Effector memory CD8-positive, alpha-beta T cell (primary cell): ENCODE measurements at places on chromosomes 1 and 21.

GRCh38 chr1:195939844-195940243 lies 668.4 kb downstream of the KCNT2 start:
- DNase-seq = no peak

DNA sequence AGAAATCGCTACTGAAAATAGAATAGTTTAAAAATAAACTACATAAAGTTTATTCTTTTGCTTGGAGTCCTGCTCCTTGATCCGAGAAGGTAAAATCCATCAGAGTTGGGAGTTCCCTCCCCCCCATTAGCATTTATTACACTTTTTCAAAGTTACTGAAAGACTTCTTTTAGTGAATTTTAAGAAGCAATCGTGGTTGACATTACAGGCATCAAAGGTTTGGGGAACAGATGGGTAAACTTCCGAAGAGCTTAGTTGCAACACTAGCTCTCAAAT lies 31.0 kb upstream of the NFIA start:
- no peak for DNase-seq

DNA sequence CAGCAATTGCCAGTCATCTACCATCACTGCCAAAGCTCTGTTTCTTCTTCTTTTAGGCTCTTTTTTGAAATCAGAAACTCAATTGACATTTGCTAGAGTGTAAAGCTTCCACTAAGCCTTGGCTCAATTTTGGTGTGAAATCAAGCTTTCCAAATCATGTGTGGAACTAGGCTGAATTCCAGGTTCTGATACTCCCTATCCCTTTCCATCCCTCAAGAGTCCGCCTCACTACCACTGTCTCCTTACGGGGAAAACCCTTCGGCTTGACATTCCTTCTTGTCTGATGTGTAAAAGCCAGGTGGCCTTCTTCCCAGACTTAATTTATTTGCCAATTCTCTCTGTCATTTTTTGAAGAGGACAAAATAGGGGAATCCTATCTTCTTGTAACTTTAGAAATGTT lies 47.2 kb upstream of the PRMT6 start:
- no peak for DNase-seq

DNA sequence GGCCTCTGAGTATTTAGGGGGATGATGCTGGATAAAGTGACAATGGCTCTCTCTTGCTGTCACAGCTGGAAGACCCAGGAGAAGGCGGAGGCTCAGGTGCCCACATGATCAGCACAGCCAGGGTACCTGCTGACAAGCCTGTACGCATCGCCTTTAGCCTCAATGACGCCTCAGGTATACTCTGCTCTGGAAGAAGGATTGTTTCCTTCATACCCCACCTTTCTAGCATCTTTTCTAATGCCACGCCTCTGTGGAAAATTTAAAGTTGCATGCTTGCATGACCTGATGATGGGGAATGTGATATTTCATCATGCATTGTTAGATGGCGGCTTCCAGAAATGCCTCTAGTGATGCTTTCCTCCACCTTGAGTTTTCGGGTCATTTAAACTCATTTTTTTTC lies 2.8 kb downstream of the MAP3K7CL start:
- DNase-seq = no peak

DNA sequence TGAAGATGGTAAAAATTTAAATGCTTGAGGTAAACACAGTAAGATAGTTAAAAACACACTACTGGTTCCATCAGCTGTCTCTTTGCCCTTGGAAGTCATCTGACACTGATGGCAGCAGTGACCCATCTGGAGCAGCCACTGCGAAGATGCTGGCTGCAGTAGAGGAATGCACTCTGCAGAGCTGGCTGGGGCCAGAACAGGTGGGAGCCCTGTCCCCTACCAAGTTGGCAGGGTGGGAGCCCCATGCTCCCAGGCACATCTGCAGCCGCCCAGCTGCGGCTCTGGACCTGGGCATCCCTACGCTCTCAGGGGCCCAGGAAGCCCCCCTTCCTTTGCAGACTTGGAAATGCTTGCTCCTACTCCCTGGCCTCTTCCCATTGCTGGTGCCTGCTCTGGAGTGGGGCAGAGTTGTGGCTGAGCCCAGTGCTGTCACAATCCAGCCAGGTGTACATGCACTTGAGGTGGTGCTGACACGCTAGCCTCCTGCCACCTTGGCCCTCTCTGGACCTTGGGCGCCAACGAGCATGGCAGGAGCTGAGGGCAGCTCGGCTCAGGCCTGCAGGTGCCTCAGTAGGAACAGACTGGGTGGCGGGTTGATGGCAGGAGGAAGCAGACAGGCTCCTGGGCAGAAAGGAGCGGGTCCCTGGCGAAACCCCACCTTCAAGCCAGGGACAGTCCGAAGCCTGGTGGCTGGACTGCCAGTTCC lies 227.0 kb downstream of the FGGY start:
- no peak for DNase-seq

- DNase-seq = no peak
Observed at GRCh38 chr1:66095190-66095589, 302.5 kb downstream of the PDE4B start.

DNA sequence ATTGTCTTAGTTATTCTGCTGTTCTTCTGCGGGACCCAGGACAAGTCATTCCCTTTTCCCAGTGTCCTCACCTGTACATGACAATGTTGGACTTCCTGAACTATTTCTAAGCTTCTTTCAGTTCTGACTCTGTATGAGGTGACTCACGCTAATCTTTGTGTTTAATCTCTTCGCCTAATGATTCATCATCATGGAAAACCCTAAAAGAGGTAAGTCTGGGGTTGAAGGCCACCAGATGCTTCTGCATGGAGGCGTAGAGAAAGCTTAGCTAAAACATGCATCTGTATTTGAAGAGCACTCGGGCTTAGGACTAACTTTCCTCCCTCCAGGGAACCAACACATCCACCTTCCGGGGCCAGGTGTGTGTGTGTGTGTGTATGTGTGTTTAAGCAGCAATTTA lies 7.4 kb downstream of the SPRR5 start:
- DNase-seq = no peak

DNA sequence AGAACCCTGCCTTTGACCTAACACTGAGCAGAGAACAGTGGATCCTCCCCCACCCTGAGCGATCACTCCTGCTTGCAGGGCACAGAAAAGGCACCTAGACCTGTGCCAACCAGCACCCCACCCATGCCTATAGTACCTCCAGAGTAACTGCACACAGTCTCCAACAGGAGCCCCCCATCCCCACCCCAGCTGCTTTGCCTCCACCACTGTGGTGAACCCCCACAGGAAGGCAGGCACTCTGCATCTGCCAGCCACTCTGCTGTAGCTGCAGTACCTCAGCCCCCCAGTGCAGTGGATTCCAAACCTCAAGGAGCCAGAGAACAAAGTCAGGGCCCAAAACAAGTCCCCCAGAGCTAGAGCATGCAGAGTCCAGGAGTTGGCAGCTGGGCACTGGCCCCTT lies 10.7 kb downstream of the SPATC1L start:
- no peak for DNase-seq

DNA sequence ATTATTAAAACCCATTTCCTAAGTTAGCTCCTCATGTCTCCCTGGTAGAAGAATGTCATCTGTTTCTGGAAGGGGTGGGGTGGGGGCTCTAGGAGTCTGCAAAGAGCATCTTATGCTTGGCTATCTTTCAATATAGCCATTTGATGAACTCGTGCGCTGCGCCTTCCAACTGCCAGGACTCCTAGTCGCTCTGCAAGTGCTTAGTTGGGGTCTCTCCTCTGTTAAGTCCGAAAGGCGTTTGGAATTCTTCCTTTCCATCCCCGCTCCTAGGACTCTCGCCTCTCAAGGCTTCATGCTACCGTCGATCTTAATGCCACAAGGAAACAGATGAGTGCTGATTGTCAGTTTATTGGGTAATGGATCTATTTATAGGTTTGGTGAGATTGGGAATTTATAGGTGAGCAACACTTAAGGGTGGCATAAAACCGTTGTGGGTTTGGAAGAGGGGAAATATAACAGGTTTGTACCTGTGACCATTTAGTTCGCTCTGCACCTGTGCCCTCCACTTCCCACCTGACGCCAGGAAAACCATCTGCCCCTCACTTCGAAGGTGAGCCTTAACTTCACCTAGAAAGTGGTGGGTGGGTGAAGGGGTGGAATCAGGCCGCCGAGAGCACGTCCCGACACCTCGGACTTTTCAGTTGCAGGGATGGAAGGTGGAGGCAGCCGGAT lies 1.1 kb downstream of the KCNH1 start:
- DNase-seq = no peak

GRCh38 chr1:207918581-207918980 lies 7.7 kb upstream of the CD34 start:
- no peak for DNase-seq

GRCh38 chr1:229985613-229986010 lies 81.4 kb upstream of the GALNT2 start:
- no peak for DNase-seq
